IPS DF 6.9 (cell line): ENCODE measurements at places on chromosomes 3 and 15.

- no peak for DNase-seq
Observed at GRCh38 chr3:122350814-122351418, 25.9 kb downstream of the CSTA start.

DNA sequence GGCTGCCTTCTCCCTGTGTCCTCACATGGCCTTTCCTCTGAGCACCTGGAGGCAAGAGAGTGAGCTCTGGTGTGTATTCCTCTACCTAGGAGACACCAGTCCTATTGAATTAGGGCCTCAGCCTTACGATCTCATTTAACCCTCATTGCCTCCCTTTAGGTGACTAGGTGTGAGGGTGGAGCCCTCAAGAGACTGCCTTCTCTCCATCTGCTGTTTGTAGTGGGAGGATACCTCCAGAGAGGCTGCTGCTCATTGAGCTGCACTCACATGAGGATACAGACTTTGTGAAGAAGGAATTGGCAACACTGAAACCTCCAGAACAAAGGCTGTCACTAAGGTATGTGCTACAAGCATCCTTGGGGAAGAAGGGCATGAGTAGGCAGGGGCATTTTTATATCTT lies at the start of gene CCR8:
Gene CCR8, plus strand, starts transcription at position 217 of the 400 bp plus-strand sequence. CDS start 2,623 bp downstream, outside the sequence.
- DNase-seq = no peak

DNA sequence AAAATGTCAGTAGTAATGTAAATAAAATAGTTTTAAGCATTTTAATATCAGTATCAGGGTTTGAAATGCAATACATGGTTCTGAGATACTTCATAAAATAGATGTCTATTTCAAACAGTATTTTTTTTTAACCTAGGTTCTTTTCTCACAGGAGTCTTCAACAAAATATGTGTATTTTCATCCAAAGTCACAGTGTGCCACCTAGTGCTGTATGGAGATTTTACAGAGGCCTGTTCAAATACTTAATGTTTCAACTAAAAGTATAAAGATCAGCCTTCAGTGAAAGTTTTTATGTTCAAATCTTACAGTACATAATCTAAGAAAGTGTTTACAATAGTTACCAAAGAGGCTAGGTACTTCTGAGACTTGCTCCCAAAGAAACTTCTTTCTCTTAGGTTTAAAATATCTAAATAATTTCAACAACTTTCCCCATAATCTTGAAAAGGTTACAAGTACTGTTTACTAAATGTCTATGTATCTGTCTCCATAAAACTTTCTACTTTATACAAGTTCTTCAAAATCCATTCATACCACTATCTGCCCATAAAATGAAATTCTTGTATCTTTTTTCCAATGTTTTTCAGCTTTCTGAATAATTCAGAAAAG lies 38.3 kb downstream of the SCAPER start:
- DNase-seq = no peak

DNA sequence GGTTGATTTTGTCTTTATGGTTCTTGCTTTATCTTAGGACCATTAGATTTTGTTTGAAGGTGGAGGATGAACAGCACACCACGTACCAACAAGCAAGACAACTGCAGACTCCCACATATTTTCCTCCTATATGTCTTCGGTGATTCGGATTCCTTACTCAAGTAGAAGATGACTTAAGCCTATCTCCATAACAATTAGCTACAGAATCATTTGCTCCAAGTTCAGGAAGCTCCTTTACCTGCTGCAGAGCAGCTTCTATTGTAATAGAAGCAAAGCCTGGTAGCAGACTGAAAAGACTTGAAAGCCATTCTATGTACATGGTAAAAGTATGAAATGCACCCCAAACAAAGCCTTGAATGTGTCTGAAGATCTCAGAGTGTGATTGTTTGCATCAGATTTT lies 229.0 kb downstream of the SOX2 start:
- DNase-seq = no peak

- DNase-seq = no peak
Observed at GRCh38 chr3:178451799-178452198, 84.4 kb upstream of the KCNMB2 start.
